Calu3 (cell line): ENCODE measurements at places on chromosomes 12 and 14. TPM values are rescaled to one million over a fixed set of nuclear protein-coding genes. Genes with fewer than 3 reads are reported as not detected.

- DNase-seq: no peak
Measured at GRCh38 chr12:1896964-1897363, 21.5 kb downstream of the CACNA2D4 start.

DNA sequence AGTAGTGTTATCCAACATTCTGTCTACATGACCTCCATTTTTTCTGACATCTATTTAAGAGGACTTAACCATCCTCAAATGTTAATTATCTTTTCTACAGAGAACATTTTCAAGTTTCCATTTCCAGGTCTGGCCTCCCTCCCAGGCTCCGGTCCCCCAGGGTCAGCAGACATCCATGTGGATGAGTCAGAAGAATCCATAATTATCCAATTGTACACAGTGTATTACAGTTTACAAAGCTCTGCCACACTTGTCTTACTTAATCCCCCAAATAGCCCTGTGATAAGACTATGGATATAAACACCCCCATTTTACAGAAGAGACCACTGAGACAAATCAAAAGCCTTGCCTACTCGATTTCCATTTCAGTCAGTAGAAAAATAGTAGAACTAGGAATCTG, 65.0 kb downstream of the SLC8A3 start:
- no peak for DNase-seq

DNA sequence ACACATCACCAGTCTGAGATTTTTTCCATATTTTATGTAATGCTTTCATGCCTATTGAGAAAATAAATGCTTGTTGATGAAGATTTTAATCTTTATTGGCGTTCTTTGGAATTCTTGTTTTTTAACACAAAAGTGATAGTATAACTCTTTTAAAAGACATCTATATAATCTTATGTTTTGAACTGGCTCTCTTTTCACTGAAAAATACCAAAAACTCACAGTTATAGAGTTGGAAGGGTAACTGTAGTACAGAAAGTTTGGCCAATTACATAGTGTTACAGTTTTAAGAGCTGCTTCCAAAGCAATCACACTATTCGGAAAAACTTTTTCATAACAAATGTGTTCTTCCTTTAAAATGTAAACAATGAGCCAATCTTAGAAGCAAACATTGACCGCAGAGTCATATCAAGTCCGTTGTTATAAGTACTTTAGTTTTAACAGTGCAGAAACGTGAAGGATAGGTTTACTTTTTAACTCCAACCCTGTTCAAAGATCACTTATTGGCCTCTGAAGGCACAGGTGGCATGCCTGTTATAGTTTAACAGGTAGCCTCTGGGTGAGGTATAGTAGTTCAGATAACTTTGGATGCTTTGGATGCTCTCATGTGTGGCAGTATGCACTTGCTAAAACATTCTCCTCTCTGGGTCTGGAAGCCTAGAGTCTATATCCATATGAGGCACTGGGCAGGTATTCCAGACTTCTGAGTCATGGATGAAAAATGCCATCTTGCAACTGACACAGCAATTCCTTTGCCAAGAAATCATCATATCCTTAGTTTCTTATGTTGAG, 12.1 kb upstream of the NTN4 start:
- peak; percentile 70 for DNase-seq

DAO gene
- total RNA-seq: not detected in 2 replicates

DNA sequence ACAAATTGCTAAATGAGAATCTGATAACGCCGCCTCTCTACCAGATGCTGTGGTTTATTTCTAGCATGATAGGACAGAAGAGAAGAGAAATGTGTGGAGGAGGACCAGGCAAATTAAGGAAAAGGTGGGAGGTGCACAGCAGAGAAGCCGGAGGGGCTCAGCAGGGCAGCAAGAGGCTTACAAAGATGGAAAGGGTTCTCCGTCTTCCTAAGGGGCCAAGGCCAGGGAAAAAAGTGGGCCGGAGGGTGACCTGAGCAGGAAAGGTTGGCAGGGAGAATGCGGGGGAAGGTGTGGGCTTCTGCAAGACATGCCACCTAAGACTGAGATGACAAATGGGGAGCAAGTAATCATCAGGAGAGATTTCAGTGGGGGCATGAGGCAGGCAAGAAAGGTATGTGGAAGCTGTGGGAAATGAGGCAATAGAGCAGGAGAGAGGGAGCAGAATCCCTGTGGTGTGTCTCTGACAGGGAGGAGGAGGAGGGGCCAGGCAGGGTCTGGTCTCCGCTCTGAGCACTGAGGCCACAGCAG, 18.7 kb downstream of the MANSC1 start:
- DNase-seq: no peak

GRCh38 chr14:61462566-61463193, 141.3 kb downstream of the PRKCH start:
- no peak for DNase-seq

GRCh38 chr12:100199347-100200149, 1.1 kb upstream of the ACTR6 start:
- DNase-seq: peak; percentile 90

- DNase-seq: no peak
Measured at GRCh38 chr14:104895207-104895785, 29.4 kb upstream of the PLD4 start.

GRCh38 chr14:98957211-98958047, 314.6 kb downstream of the BCL11B start:
- DNase-seq: peak; percentile 16

DNA sequence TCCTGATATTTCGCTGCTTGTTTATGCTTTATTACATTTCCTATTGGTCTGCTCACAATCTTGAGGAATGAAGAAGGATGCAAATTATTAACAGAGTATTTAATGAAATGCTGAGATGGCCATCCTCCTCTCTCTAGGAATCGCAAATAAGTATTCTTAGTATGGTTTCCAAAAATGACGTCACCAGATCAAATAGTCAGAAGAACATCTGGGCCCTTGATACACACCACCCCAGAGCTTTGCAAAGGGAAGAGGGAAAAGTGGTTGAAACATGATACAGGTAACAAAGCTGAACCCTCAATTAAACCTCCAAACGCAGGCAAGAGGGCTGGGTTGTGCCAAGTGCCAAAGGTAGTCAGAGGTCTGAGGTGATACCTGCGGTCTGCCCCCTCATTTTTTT, 107.3 kb downstream of the BCL11B start:
- no peak for DNase-seq

DNA sequence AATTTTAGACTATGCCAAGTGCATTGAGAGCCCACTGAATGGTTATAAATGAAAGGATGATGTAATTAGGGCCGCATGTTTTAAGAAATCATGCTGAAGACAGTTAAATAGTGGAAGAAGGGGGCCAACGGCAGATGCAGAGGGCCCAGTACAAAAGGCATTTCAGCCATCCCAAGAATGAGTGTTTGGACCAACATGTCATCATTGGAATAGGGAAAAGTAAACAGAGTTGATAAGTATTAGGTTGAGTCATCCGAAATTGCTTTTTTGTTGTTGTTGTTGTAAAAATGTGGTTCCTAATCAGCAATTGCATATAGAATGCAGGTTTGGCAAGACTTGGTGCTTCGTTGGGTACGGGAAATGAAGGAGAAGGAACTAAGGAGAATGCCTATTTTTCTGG, 29.5 kb downstream of the BMP4 start:
- no peak for DNase-seq

- no peak for DNase-seq
Measured at GRCh38 chr12:20063116-20063515, 305.2 kb upstream of the PDE3A start.

- no peak for DNase-seq
Measured at GRCh38 chr12:48668996-48669395, 13.0 kb downstream of the KANSL2 start.

LALBA gene
- not detected in 2 replicates for total RNA-seq

SDR9C7 gene
- not detected in 2 replicates for total RNA-seq

OSBPL8 gene
- total RNA-seq: 62.0 and 64.9 TPM in 2 replicates

OAS1 gene
- total RNA-seq: 170 and 429 TPM in 2 replicates

THTPA gene
- 15.4 and 18.3 TPM in 2 replicates for total RNA-seq

BATF gene
- total RNA-seq: 1.4 and 2.2 TPM in 2 replicates

DNA sequence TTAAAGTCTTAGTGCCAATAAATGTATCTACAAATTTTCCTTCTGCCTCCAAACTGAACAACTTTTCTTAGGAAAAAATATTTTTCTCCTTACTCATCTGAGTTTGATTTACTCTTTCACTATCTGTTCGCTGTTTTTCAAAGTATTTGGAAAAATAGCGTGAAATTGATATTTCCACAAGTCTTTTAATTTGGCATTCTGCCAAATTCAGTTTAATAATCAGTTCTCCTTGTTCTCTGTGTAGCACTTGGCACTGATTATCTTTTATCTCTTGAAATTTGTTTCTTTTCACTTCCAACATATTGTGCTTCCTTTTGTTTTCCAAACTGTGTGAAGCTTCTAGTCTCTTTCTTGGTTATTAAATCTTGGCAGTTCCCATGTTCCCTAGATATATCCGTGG, 559.8 kb downstream of the RPL10L start:
- no peak for DNase-seq

GRCh38 chr12:4780641-4781611, 60.7 kb downstream of the GALNT8 start:
- DNase-seq: no peak

GRCh38 chr14:49959822-49960408, 67.0 kb downstream of the ARF6 start:
- DNase-seq: no peak

DNA sequence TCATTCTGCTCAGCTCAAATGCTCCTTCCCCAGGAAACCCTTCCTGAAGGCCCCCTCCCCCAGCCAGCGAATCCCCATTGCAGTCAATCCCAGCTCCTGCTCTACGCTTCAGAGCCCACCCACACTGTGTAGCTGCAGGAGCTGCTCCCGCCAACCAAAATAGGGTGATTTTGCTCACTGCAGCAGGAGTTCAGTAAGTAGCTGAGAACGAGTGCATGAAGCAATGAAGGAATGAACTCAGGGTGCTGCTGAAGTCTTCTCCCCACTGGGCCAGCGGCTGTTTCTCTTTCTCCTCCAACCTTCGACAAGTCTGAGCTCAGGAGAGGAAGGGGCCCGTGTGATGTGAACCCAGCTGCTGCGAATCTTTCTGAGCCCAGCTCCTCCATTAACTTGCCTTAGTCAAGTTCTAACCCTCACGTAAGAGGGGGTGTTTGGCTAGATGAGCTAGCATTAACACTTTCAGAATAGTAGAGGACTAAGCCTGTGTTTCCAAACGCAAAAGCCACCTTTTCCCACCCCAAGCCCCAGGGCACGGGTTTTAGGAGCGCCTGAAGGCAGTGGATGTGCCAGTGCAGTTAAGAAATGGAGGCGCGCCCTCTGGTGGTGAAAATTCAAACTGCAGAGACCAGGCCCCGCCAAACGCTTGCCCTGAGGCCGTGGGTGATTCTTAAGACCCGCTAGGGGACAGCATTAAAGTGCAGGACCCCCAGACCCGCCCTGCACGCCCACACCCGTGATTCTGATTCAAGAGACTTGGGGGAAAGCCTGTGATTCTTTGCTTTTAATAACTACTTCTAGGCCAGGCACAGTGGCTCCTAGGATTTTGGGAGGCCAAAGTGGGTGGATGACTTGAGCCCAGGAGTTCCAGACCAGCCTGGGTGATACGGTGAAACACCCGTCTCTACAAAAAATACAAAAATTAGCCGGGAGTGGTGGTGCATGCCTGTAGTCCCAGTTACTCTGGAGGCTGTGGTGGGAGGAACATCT, 11.9 kb upstream of the SERPINA4 start:
- DNase-seq: peak; percentile 77

- no peak for DNase-seq
Measured at GRCh38 chr12:108807996-108808769, 49.2 kb downstream of the SSH1 start.

GRCh38 chr12:124952295-124952694, 36.6 kb downstream of the DHX37 start:
- no peak for DNase-seq

GRCh38 chr14:71122866-71123565, 215.8 kb downstream of the PCNX1 start:
- DNase-seq: no peak

- no peak for DNase-seq
Measured at GRCh38 chr14:42929806-42930480, 1323.3 kb downstream of the LRFN5 start.

DNA sequence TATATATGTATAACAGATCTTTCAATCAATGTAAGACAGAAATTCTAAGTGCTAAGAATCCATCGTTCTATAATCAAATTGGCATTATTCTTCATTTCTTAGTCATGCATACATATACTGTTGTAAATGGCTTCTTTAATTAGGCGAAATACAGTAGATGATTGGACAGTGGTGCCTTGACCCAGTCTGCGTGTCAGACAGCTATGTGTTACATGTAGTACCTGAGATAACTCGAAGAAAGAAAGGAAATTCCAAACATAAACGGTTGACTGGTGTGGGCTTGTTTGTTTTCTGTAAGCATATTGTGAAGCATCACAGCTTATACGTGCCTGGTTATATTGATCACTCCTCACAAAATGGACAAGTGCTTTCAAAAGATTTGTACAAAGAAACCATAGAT, 210.5 kb downstream of the ETNK1 start:
- no peak for DNase-seq

PRICKLE1 gene
- total RNA-seq: 7.0 and 12.7 TPM in 2 replicates

DNA sequence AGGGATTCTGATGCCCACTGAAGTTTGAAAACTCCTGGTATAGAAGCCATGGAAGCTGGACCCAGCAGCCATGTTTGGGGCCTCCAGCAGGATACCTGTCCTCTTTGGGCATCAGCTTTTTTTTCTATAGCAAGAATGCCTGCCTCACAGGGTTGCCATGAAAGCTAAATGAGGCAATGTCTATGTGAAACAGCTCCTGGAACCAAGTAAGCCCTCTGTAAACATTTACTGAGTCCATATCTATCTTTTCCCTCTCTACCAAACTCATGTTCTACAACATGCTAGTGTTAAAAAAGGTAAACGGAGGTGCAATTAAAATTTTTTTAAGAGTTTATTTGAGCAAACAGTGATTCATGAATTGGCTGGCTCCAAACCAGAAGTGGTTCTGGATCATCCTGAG, 28.6 kb downstream of the FLVCR2 start:
- DNase-seq: no peak

DNA sequence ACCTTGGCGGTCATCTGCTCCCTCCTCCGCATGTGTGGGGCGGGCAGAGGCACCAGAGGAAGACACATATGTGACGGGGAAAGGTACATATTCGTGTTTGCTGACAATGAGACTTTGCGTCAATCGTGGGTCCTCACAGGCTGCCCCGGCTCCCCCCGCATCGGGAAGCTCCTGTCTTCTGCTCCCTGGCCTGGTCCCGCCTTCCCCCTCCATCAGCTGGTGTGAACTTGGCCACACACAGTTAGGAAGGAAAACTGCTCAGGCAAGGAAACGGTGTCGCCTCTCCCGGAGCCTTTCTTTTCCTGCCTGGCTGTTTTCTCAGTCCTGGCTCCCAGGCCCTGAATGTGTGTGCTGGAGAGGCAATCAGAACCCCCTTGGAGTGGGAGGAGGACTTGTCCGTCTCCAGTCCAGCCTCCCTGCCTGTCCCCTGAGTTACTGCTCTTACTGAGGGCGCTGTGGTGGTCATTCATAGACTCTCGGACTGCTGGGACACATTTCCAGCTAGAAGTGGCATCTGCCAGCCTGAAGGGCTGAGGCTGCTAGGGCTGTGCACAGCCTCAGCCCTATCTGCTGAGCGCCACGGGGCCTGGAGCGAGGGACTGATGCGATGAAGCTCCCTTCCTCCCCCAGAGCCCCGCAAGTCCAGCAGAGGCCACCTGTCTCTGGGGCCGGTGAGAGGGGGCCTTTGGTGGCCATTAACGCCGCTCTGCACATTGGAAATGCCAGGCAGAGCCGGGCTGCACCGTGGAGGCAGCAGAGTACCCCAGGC, 44.2 kb upstream of the TSPAN9 start:
- no peak for DNase-seq
